Activated gamma-delta T cell treated with anti-CD3 and anti-CD28 coated beads, Interleukin-2, amount 50 U/mL, for 16 hours (primary cell): ENCODE measurements at places on chromosomes 4 and X.

- no peak for DNase-seq
Measured at GRCh38 chr4:6221851-6222760, 21.8 kb upstream of the JAKMIP1 start.

DNA sequence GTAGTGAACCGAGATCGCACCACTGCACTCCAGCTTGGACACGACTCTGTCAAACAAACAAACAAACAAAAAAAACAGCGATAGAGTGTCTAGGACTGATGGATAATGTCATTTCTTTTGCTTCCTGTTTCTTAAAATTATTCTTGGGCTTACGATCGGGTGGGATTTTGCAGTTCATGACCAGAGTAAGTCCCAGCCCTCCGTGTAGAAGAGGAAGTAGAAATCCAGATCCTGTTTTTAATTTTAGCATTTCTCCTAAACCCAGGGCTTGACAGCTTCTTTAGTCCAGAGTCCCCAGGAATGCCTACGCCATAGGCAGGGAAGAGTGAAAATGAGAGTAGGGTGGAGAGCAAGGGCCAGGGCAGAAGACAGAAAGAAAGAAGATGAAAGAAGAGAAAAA, 94.3 kb downstream of the HPRT1 start:
- no peak for DNase-seq

- no peak for DNase-seq
Measured at GRCh38 chr4:154065368-154065767, 276.5 kb upstream of the SFRP2 start.

GRCh38 chr4:52670739-52671138, 11.6 kb upstream of the USP46 start:
- DNase-seq: no peak

DNA sequence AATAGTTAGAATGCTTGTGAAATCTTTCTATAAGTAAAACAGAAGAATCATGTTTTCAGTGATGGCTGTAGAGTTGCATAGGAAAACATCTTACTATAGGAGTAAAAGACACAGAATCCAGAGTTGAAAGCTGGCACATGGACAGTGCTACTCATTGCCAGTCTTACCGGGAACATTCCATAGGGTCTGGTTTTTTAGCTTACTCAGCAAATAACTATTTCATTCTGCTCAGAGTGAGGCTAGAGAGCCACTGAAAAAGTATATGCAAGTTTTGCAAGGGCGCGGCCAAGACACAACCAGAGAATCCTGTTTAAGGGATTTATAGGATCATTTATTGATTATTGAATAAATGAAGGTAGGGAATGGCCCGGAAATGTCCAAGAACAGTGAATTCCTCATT, 60.3 kb downstream of the MTHFD2L start:
- no peak for DNase-seq

- DNase-seq: no peak
Measured at GRCh38 chr4:104772849-104773248, 278.2 kb upstream of the CXXC4 start.

- no peak for DNase-seq
Measured at GRCh38 chr4:20287246-20287645, 35.5 kb downstream of the SLIT2 start.

- no peak for DNase-seq
Measured at GRCh38 chr4:165217325-165217724, 10.0 kb downstream of the KLHL2 start.

GRCh38 chr4:101205916-101206315, 141.4 kb downstream of the PPP3CA start:
- DNase-seq: peak; percentile 19

DNA sequence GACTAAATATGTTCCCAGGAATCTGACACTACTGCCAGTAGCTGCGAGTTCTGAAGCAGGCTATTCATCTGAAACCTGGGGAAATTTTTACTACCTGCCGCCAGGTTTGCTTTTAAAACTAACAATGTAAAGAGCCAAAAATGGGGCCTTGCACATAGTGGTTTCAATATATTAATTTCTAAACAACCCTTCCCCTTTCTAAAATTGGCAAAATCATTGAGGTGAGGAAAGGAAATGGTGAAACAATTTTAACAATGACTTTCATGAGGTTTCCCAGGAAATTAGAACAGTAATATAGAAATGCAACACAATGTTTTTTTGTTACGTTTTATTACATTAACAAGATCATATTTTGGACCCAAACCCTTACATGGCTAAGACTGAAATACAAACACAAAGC, 21.3 kb downstream of the FANCB start:
- no peak for DNase-seq

DNA sequence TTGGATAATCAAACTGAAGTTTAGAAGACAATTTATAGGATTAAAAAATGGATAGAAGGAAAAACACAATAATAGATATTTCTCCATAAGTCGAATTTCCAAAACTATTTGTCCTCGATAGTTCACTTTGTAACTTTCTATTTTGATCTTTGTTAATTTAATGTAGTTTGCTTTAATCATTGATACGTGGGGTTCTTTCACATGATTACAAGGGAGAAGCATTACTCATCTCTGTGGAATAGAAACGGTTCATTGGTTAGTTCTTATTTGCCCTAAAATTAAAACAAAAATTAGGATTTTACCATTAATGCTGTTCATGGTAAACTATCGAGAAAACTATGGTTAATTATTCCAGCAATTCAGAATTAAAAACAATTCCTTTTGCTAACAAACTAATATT, 2.1 kb downstream of the TET2 start:
- no peak for DNase-seq

DNA sequence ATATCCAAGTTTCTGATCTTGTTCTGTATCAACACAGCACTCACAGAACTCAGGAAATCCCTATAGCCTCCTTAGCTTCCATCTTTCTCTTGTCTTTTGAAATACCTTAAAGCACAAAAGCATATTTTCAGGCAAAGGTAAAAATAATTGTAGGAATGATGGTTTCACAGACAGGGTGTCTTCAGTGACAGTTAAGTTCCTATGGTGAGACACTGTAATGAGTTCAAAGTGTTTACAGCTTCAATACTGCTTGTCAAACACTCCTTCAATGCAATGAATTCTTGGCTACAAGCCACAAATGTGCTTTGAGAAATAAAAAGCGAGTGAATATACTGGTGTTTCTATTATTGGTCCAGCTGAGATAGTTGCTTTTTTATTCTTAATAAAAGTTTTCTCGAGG, 466.0 kb downstream of the DMD start:
- no peak for DNase-seq

GRCh38 chr4:26542991-26543390, 40.9 kb upstream of the TBC1D19 start:
- no peak for DNase-seq

- no peak for DNase-seq
Measured at GRCh38 chrX:17376431-17377077, 1.6 kb downstream of the NHS start.

GRCh38 chrX:77493677-77494553, 46.7 kb downstream of the FGF16 start:
- DNase-seq: no peak
